Mesothelial cell of epicardium (in vitro differentiated cells): ENCODE measurements at places on chromosomes 12 and 14. TPM values are rescaled to one million over a fixed set of nuclear protein-coding genes. Genes with fewer than 3 reads are reported as not detected.
A peak's percentile ranks its signal among the peaks of the same experiment; 100 is the strongest.

CEBPE gene
- not detected in 3 replicates for total RNA-seq

TAS2R13 gene
- 3.1 to 3.8 TPM (median 3.5 TPM) in 3 replicates for total RNA-seq

DUSP16 gene
- total RNA-seq: 31.4 to 31.9 TPM (median 31.5 TPM) in 3 replicates

DCAF5 gene
- total RNA-seq: 61.8 to 64.9 TPM (median 64.4 TPM) in 3 replicates

SLC38A2 gene
- total RNA-seq: 256 to 274 TPM (median 261 TPM) in 3 replicates

C1R gene
- total RNA-seq: 41.5 to 45.9 TPM (median 45.1 TPM) in 3 replicates

TRPV4 gene
- 3.7 to 4.3 TPM (median 4.1 TPM) in 3 replicates for total RNA-seq

PPFIA2 gene
- 1.0 to 1.6 TPM (median 1.1 TPM) in 3 replicates for total RNA-seq

USP44 gene
- total RNA-seq: 0.16 to 0.36 TPM (median 0.25 TPM) in 3 replicates

- no peak for DNase-seq
Observed at GRCh38 chr14:33866425-33867088, 84.3 kb downstream of the EGLN3 start.

- DNase-seq: no peak
Observed at GRCh38 chr12:90216815-90217214, 508.2 kb upstream of the ATP2B1 start.

DNA sequence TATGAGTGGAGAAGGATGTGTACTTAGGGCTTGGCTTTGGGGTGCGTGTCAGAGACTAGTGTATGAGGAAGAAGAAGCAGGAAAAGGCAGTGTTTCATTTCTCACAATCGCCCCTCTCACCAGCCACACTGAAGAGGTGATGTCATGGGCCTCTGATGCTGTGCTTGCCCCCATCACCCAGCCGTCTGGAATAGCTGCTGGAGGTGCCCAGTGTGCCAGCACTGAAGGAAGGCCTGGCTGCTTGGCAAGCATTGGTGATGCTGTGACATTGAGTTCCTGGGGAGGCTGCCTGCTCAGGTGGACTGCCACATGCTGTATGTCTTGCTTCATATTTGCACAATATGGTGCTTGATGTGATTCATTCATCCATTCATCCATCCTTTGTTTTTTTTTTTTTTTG is 56.2 kb downstream of the CRADD start:
- DNase-seq: no peak

- DNase-seq: no peak
Observed at GRCh38 chr12:116210762-116211161, 66.7 kb downstream of the MED13L start.

- no peak for DNase-seq
Observed at GRCh38 chr12:41327096-41327895, 139.2 kb downstream of the PDZRN4 start.

DNA sequence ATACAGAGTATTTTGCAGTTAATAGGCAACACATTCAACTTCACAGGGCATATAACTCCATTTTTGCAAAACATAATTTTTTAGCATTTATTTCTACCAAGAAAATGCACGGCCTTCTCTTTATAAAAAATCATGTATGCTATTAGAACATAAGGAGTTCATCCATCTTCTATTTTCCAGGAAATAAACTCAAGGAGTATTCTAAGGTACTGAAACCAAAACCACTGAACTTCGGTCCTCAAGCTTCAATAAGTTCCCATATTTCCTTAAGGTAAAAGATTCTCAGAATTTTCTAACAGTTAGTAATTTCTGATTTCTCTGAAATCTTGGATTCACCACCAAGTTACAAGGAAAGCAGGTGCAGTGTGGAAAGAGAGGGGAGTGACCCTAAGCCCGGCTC is 113.3 kb upstream of the DIO2 start:
- DNase-seq: no peak

DNA sequence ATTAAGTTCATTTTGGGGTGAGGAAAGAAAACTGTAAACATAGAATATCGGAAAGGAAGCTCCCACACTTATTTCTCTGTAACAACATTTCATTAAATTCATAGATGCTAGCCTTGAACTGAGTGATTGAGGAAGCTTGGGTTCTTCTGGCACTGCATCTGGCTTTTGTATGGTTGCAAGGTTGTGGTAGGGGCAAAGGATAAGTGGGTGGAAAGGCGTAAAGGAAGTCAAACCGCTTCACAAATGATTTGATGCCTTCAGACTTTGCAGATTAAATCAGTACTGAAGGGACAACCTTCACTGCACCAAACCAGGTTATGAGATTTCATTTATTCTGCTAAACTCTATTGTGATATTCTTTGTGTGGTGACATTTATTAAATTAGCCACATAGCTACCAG is 28.1 kb upstream of the PAX9 start:
- DNase-seq: no peak

DNA sequence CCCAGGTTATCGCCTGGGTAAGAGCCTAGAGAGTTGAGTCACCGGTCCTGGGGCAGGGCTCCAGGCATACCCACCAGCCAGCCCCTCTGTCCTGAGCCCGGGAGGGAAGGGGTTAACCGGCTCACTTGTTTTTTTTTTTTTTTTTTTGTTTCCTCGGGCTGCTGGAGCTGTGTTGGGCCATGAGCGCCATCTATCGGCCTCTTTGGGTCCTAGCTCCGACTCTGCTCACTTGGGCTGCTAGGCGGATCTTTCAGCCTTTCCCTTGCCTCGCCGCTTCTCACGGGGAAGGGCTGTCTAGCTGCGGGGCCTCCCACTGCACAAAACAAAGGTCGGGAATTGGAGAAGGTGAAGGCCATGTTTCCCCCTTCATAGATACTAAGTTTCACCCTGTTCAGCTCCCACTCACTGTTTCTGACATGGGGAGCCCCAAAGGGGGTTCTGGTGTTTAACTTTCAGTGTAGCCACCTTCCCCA is 2.8 kb upstream of the SMUG1 start:
- peak; percentile 84 for DNase-seq

DNA sequence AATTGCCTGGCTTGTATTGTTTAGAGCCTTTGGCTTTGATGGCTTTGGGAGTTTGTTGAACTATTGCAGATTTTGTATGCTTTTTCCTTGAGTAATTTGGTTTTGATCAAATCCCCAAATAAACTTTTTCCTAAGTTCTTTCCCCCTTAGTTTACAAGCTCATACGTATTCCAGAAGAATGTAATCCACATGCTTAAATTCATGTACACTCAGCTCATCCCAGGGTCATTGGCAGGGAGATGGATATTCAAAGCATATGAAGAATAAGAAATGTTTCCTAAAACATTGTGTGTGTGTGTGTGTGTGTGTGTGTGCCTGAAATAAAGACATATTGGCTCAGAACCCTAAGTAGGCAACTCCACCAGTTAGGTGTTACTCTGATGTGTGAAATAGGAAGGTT is 89.4 kb downstream of the TMEM30B start:
- DNase-seq: no peak

DNA sequence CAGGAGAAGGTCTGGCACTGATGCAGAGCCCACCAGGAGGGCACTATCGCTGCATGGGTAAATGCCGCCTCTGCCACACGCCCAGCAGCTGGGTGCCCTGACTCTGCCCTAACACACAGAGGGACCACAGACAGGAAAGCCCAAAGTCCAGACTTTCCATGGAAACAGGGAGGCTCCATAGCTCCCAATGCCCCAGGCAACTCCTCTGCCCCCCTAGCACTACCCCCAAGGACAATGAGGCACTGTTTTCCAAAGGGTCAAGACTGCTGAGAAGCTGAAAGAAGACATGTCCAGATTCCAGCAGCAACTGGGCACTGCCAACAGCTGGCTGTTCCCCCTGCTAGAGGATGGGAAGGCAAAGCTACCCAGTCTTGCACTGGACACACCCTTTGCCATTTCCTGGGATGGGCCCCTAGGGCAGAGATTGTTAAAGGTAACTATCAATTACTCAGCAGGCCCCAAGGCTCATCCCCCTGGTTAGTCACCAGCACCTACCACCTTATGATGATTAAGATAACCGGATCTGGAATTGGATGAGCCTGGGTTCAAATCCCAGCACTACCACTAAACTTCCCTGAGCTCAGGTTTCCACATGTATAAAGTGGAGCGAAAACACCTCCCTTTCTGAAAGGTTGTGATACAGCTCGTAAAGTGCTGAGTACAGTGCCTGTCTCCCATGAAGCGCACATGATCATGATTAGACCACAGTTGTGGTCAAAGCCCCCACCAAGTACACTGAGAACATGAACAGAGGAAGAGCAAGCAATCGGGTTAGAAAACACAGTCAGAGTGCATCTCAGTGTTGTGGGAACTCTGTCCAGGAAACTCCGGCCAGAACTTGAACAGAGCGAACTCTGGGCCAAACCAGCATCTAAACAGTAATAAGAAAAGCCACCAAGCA is 3.3 kb downstream of the PXN start:
- no peak for DNase-seq

DNA sequence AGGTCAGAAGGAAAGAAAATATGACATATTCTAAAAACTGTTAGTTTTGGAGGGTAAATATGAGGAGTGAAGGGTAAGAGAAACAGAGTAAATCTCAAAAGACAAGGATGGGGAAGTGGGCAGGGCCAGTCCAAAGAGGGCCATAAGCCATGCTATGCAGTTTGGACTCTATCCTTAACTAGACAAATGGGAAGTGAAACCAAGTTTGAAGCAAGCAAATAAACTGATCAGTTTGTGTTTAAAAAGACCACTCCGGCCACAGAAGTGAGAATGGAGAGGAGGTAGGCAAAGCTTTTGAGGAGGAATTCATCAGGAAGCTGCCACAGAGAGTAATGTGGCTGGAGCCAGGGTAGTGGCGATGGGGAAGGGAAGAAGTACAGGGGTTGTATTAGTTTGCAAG is 37.5 kb upstream of the DAAM1 start:
- no peak for DNase-seq

DNA sequence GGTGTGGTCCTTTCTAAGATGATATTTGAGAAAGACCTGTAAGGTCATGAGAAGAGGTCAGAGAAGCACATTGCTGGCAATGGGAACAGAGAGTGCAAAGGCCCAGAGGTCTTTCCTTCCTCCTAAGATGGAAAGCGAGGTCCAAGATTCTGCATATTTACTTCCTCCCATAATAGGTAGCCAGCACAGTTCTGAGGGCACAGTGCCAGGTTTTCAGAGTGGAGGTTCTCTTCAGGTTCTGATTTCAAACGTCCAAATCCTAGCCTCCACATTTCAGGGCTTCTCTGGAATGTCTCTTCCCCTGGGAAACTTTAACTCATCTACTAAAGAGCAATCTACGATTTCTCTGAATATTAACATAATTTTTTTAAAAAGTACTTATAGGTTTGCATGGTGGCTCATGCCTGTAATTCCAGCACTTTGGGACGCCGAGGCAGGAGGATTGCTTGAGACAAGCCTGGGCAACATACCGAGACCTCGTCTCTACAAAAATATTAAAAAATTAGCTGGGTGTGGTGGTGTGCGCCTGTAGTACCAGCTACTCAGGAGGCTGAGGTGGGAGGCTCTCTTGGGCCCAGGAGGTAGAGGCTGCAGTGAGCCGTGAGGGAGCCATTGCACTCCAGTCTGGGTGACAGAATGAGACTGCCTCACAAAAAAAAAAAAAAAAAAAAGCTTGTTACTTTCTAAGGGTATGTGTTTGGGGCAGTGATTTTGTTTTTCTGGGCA is 526 bp upstream of the MRPL42 start:
- DNase-seq: no peak

DNA sequence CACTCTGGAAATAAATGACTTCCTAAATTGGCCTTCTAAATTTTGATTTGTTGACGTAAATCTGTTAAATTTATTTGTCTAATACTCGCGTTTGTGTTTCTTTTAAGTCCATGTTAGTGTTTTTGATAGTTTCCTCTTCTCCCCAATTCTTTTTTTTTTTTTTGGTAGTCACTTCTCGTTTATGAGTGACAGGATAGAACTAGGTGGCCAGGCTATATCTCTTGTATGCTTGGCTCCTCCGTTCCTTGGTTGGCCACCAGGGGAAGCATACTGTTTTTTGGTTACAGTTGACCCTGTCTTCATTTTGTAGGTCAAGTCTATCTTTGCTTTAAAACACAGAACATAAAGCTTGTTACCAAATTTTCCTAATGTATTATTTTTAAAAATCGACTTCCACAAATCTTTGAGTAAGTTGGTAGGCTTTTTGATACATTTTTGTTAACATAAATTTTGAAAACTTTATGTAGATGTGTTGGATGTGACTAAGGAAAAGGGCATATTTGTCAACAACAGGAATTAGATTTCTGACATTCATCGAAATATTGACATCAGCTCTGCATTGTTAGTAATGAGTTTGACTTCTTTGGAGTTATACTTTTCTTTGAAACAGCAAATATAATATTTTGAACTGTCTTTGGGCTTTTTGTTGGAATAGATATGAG is 2.2 kb downstream of the RCOR1 start:
- no peak for DNase-seq

- no peak for DNase-seq
Observed at GRCh38 chr14:68146818-68147217, 327.2 kb downstream of the RAD51B start.

DNA sequence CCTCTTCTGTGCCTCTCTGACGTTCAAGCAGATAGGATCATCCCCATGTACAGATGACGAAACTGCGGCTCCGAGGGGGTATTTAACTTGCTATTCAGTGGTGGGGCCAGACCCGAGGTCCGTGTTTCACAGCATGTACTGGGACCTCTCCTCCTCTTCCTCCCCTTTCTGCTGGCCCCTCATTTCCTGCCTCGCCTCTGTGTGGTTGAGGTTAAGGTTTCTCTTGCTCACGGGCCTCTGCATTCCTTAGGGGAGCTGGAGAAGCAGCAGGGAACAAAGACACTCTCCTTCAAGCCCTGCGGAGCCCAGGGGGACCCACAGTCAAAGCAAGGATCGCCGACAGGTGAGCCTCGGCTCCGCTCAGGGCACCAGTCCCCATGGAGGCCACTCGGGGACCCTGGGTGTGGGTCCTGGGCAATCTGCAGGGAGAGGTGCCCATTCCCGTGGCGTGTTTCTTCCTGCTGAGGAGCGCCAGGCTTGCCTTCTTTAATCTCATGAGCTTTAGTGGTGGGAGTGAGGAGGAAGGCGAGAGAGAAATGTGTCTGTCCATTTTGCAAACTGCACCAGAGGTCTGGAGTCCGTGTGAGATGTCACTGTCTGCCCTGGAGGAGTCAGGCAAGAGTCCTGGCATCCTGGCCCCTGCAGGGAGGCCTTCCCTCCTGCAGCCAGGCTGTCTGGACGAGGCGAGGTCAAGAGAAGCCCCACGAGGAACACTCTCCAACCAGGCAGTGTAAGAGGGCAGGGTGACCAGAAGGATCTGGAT is 45.0 kb downstream of the SLC6A12 start:
- DNase-seq: no peak

DNA sequence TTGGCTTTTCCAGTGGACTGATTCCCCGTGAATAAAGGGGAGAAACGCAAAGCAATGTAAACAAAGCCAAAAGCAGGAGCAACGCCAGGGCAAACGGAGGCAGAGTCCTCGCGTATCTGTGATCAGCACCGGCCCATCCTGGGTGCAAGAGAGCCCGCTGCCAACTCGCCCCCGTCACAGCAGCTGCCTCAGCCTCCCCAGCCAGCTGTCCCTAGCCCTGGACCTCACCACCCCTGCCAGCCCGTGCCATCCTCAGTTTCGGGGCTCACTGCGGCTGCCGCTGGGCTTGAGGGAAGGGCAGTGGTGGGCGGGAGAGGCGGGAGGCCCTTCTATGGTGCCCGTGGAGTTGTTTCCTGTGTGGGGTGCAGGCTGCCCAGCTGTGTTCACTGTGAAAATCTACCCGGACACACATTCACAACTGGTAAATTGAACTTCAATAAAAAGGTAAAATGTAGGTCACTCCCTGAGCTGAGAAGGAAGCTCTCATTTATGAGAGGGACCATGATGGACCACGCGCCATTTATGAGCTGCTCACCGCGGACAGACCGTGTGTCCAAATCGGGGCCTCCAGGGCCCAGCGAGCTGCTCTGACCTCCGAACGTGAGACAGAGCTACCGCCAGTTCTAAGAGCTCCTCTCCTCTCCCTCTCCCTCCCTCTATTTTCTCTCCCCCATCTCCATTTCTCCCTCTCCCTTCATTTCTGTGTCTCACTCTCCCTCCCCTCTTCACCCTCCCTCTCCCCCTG is 330.5 kb upstream of the SFSWAP start:
- no peak for DNase-seq
